Endothelial cell (in vitro differentiated cells): ENCODE measurements at places on chromosomes 7 and 10. TPM values are rescaled to one million over a fixed set of nuclear protein-coding genes. Genes with fewer than 3 reads are reported as not detected.

Gene TLX1
- total RNA-seq, result 31.0 TPM

- no peaks in the 10 kb centered on the region for H3K27me3 ChIP-seq
- no peak overlapping the region for H3K4me3 ChIP-seq
- no peaks in the 10 kb centered on the region for H3K36me3 ChIP-seq
These were observed 70.0 kb downstream of the KLF6 start for GRCh38 chr10:3714967-3715366.

GRCh38 chr10:12340371-12340770, 9.0 kb upstream of the CAMK1D start:
- no peaks in the 10 kb centered on the region for H3K4me1 ChIP-seq
- no peak overlapping the region for H3K27ac ChIP-seq
- H3K4me3 ChIP-seq, result no peak overlapping the region

Gene CALHM3
- not detected for total RNA-seq

DNA sequence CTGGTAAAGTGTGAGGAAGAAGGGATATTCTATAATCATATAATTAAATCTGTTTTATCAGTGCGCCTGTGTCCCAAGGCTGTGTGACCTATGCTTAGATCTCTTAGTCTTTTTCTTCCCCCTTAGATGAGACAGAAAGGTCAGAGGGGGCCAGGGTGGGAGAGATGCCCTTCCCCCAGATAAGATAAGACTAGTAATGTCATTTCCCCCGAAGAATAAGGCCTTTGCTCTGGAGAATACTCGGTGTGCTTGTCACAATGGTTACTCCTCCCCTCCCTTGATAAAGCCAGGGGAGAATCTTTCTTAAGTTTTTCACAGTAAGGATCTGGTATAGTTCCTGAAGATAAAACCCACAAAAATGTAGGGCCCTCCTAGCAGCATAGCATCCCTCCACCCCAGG, 1041.8 kb downstream of the SORCS3 start:
- H3K4me3 ChIP-seq, result no peak overlapping the region
- no peaks in the 10 kb centered on the region for H3K36me3 ChIP-seq

GRCh38 chr7:70466725-70467364, 665.1 kb upstream of the GALNT17 start:
- H3K4me3 ChIP-seq, result no peak overlapping the region
- no peak for DNase-seq
- H3K27ac ChIP-seq, result peak overlapping the region; percentile 2
- H3K27me3 ChIP-seq, result peaks cover 5% of the 10 kb centered on the region
- peaks cover 20% of the 10 kb centered on the region for H3K4me1 ChIP-seq

DNA sequence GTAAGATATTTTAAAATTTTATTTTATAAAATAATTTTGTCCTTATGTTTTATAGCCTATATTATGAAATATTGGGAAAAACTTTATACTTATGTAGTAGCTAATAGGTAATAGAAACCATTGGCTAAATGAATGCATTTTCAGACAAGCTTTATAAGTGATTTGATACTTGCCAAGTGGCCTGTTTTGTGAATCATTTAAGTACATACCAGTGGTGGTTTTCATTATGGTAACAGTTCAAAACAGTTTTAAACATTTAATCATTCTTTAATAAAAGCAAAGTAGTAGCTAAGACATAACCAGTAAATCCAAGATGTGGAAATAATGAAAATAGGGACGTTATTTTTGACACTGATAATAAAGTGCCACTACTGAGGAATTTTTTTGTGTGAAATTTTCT, 182.2 kb downstream of the PHF14 start:
- no peak for DNase-seq
- H3K36me3 ChIP-seq, result no peaks in the 10 kb centered on the region
- H3K27ac ChIP-seq, result no peak overlapping the region
- H3K27me3 ChIP-seq, result no peaks in the 10 kb centered on the region
- no peak overlapping the region for H3K4me3 ChIP-seq

GRCh38 chr10:124168991-124169802, 75.8 kb upstream of the CHST15 start:
- peaks cover 2% of the 10 kb centered on the region for H3K4me1 ChIP-seq
- no peak for DNase-seq
- H3K36me3 ChIP-seq, result peaks cover 4% of the 10 kb centered on the region
- H3K27me3 ChIP-seq, result peaks cover 5% of the 10 kb centered on the region

DNA sequence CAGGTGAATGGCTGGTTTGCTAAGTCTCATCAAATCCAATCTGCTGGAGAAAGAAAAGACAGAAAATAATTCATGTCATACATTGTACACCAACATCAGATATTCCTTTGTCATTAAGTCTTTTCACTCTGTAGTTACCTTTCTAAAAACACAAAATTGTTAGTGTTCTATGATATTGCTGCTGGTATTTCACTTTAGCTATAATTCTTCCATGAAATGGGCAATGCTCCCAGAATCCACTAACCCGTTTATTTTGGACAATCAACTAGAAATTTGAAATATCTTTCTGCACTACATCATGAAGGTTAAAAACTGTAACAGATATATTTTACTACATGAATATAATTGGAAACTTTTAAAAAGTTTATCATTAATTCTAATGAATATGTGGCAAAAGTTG, 181.3 kb downstream of the C7orf25 start:
- no peak for DNase-seq
- H3K27ac ChIP-seq, result no peak overlapping the region
- no peaks in the 10 kb centered on the region for H3K27me3 ChIP-seq
- no peaks in the 10 kb centered on the region for H3K36me3 ChIP-seq
- H3K4me3 ChIP-seq, result no peak overlapping the region
- no peaks in the 10 kb centered on the region for H3K4me1 ChIP-seq

DNA sequence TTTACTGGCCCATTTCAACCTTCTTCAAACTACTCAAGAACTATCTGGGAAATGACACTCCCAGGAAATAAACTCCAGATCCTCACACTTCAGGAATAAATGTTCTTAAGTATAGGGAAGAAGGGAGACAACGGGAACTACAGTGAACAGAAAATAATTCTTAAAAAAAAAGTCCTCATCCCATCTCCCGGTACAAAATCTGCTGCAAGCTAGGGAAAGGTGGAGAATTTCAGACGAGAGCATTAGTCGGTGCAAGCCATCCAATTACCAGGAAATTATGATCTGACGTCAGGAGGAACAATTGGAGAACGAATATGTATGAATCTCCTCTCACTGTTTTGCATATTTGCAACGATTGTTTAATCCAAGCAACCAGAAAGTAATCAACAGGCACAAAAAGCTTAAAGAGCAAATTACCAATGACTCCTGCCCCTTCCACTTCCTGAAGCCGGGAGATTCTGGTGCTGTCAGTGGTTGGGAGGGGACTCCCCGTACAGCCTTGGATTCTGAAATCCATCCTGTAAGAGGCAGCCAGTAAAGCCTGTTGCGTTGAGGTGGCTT, 15.1 kb upstream of the GATA3 start:
- no peaks in the 10 kb centered on the region for H3K36me3 ChIP-seq
- peaks cover 40% of the 10 kb centered on the region for H3K27me3 ChIP-seq
- DNase-seq, result no peak
- peaks cover 51% of the 10 kb centered on the region for H3K4me1 ChIP-seq
- H3K4me3 ChIP-seq, result no peak overlapping the region

DNA sequence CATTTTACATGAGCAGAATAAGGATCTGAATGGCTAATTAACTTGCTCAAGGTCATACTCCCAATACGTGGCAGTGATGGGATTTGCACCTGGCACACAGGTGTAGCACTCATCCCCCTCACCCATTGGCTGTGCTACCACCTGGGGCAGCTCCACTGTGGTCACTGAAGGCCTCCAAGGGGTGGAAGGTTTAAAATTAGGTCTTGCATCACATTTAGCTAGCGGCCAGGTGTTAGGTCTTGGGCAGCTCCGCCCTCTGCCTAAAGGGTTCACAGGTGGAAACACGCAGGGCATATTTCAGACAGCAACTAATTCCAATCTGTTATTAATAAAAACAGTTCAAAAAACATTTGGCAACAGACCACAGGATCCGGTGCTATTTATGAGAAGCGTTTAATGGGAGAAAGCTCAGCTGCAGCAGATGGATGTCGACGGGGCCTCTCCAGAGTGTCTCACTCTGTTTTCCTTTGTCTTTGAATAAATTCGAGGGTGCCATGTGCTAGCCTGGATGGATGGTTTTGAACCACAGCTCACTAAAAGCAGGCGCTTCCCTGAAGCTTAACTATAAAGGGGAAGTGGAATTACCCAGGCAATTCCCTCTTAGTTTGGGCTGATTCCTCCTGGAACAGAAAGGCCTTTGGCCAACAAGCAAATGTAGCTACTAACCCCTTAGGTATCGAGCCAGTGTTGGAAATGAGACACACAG, 1017.6 kb downstream of the TYW1 start:
- no peak for DNase-seq
- no peaks in the 10 kb centered on the region for H3K4me1 ChIP-seq
- H3K4me3 ChIP-seq, result no peak overlapping the region
- H3K27me3 ChIP-seq, result no peaks in the 10 kb centered on the region

Gene HYAL4
- total RNA-seq, result 3.1 TPM

DNA sequence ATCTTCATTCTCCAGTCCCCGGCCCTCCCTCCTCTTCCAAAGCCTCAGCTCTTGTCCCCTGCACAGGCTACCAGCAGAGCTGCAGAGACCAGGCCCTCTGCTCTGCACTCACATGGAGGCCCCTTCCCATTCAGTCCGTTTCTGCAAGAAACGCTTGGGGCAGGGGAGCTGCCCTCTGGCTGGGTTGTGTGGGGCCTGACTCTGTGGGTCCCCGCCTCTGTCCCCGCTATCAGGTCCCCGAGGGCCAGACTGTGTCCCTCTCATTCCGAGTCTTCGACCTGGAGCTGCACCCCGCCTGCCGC, 1.5 kb downstream of the PCOLCE start:
- H3K4me3 ChIP-seq, result no peak overlapping the region
- peaks cover 5% of the 10 kb centered on the region for H3K27me3 ChIP-seq
- no peaks in the 10 kb centered on the region for H3K36me3 ChIP-seq
- H3K4me1 ChIP-seq, result peaks cover 2% of the 10 kb centered on the region

Gene CCDC172
- total RNA-seq, result not detected

DNA sequence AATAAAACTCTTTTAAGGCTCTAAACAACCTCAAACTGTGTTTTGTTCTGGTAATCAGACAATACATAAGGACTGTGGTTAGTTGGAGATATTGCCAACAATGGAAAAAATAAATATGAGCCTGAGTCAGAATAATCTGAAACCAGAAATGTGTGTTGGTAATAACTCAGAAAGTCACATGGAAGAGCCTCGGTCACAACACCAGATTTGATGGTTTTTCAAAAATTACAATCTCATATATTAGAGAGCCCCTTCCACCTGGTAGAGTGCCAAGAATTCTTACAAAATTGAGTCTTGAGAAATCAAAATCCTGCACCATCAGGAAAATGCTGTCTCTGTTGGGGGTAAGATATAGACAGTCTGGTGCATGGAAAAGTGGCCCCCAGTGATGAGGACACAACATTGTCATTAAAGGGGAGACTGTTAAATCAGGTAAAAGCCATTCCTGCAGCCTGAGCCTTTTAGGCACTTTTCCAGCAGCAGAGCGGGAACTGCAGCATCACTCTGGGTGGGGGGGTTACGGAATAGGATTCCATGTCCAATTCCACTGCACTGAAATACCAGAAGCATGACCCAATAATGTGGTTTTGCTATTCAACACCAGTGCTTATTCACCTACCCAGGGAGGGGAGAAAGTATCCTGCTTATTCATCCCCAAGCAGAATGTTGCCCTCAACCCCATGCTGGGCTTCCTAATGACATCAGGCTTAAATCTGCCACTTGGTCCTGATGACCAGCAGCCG, 9.5 kb upstream of the ADAM12 start:
- DNase-seq, result no peak
- H3K27me3 ChIP-seq, result peaks cover 1% of the 10 kb centered on the region
- H3K4me3 ChIP-seq, result no peak overlapping the region
- H3K27ac ChIP-seq, result no peak overlapping the region
- peaks cover 12% of the 10 kb centered on the region for H3K4me1 ChIP-seq
